Astrocyte of the spinal cord (primary cell): ENCODE measurements at places on chromosomes 4 and X.

DNA sequence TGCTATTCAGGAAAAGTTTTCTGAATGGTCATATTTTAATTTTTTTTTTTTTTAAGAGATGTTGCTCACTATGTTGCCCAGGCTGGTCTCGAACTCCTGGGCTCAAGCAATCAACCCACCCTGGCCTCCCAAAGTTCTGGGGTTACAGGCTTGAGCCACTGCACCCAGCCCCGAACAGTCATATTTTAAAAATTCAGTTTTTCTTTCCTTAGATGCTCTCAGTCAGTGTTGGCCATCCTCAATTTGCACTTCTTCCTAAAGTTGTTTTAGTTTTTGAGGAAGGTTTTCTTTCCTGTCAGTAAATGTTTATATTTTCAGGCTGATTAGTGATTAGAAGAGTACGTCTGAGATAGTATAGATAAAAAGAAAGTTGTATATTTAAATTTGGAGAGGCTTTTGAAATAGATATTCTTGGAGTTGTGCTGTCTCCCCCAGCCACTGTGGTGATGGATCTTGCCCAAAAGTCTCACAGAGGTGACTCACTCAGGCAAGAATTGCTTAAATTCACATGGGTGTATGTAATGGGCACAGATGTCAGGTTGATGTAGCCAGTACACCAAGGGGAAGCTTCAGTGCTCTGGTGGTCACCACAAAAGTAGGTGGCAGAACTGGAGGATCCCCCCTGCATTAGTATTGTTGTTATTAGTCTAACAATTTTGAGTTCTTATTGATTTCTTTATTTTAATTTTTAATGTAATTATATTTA is 72.2 kb upstream of the ELOVL6 start:
- peak; percentile 71 for DNase-seq

- peak; percentile 70 for DNase-seq
Observed at GRCh38 chr4:176549161-176549865, 229.5 kb downstream of the SPCS3 start.

- DNase-seq = no peak
Observed at GRCh38 chrX:118383120-118383519, 37.2 kb downstream of the WDR44 start.

DNA sequence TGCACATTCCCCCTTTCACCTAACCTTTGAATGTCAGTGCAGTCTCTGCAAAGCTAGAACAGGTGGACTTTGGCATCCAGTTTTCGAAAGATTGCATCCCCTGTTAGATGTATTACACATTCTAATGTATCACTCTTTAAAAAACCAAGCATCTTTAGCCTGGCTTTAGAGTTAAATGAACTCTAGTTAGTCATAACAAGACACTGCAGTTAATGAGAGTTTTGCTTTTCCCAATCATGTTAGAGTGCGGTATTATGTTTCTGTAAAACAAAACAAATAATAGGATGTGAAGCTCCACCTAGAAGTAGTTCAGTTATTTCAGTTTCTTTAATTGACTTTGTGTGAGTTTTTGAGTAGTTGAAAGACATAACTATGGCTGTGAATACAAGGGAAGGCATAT is 42.2 kb downstream of the PARM1 start:
- no peak for DNase-seq

- peak; percentile 79 for DNase-seq
Observed at GRCh38 chr4:158008551-158009218, 164.1 kb downstream of the GASK1B start.

- no peak for DNase-seq
Observed at GRCh38 chrX:2626750-2627149, 64.3 kb upstream of the CD99 start.

GRCh38 chrX:72621625-72622485 is 49.2 kb upstream of the HDAC8 start:
- peak; percentile 49 for DNase-seq

GRCh38 chr4:2487632-2488031 is 18.7 kb downstream of the RNF4 start:
- DNase-seq = no peak

DNA sequence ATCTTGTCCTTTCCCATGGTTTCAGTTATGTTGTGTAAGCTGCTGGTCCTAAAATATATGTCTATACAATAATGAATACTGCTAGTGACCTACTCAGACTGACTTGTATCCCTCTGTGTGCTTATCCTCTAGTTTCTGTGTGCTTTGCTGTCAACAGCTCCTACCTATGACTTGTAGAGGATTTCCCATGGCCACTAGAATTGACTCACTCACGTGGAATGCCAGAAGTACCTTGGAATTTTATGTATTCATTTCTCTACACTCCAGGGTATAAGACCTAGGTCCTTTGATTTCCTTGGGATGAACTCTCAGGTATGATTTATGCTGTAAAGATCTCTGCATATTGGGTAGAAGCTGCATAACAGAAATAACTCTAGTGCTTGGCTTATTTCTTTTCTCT is 279.9 kb upstream of the SLIT2 start:
- peak; percentile 26 for DNase-seq

DNA sequence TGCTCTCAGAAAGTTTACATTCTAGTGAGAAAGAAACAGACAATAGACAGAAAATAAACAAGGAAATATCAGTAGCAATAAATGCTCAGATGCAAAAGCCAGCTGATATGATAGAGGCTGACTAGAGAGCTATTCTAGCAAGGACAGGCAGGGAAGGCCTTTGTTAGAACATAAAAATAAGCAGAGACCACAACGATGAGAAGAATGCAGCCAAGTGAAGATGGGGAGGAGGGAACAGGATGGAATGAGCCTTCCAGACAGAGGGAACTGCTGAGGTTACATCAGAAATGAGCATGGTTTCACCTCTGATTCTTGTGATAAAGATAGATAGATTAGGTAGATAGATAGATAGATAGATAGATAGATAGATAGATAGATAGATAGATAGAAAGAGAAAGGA is 7.6 kb upstream of the SOWAHB start:
- DNase-seq = peak; percentile 65

- peak; percentile 46 for DNase-seq
Observed at GRCh38 chr4:82201805-82202641, 171.8 kb downstream of the HNRNPD start.

GRCh38 chr4:64465263-64465662 is 56.0 kb upstream of the TECRL start:
- no peak for DNase-seq

DNA sequence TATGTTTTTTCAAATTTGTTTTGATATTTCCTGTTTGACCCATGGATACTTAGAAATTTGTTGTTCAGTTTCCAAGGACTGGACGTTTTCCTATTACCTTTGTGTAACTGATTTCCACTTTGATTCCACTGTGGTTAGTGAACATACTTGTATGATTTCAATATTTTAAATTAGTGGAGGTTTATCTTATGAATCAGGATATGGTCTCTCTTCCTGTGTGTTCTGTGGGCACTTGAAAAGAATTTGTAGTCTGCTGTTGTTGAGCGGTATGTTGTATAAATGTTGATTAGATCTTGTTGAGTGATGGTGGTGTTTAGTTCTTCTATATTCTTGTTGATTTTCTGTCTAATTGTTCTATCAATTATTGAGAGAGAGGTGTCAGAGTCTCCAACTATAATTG is 21.2 kb upstream of the LAMTOR3 start:
- peak; percentile 4 for DNase-seq

- no peak for DNase-seq
Observed at GRCh38 chr4:80948141-80948540, 82.4 kb upstream of the BMP3 start.

DNA sequence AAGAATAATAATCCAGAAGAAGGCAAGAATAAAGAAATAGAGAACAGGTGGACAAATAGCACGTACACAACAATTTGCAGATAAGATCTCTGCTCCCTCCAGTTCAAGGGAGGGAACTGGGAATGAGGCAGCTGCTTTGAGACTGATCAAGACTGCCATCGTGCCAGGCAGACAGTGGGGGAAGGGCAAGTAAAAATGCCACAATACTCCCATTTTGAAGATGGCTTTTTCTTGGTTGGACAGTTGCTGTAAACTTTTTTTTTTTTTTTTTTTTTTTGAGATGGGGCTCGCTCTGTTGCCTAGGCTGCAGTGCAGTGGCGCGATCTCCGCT is 17.2 kb downstream of the USP11 start:
- DNase-seq = no peak

DNA sequence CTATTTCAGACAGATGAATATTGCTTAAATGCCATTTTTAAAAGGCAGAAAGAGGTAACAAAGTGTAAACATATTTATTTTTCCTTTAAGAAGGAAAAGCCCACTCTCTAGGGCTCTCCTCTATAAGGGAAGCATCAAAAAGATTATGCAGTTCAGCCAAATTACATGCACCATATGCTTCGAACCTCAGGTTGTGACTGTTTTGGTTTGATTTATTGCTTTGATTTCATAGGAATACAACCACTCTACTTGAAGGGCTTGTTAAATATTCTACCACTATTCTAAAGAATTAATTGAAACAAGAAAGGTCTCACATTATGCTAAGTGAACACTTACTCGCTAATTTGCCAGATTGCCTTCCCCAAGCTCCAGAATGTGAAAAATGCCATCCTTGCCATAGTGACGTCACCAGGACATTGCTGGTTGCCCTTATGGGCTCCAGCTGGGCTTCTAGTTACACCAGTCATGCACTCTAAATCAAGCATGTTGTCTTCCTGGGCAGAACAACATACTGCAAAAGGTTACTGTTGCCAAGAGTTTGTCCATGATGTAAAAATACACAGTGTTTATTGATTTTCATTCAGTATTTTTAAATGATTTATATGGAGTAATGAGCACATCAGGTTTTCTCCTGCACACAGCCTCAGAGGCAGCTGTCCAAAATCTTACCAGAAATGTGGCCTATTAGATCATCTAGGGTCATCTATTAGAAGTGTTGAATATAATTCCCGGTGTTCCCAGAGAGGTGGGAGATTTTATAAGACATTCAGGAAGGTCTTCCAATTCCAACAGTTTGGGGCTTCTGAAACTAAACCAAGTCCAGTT is 164.4 kb upstream of the RAPGEF2 start:
- DNase-seq = peak; percentile 68

DNA sequence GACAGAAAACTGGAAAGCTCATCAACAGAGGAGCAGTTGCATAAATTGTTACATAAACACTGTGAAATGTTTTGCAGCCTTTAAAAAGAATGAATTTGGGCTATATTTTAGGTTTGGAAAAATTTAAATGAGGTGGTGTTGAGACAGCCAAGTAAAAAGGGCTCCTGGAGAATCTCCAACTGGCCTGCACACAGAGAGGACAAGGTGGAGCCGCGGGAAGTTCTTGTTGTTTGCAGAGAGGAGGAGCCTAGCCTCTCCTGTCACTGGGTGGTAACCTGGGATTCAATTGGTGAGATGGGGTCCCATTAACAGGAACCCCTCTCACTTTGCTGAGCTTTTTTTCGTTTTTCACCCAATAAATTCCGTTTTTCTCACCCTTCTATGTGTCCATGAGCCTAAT is 13.4 kb downstream of the GIMD1 start:
- no peak for DNase-seq

- peak; percentile 66 for DNase-seq
Observed at GRCh38 chrX:20547611-20548051, 280.9 kb upstream of the RPS6KA3 start.

- DNase-seq = peak; percentile 23
Observed at GRCh38 chrX:38304010-38304409, 23.3 kb downstream of the RPGR start.

DNA sequence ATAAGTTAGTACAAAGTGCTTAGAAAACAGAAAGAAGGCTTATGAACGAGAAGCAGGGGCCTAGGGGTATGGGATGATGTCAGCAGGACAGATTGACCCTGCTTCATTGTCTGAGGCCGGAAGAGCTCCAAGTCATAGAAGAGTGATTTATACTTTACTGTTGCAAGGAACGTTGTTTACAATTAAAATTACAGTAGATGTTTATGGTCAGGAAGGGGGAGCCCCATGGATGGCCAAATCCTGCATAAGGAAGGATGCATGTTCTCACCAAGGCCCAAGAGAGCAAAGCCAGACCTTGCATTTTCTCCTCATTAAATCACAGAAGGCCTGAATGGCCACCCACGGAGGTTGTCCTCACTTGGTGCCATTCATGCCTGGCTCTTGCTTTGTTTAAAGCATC is 115.3 kb downstream of the LDB2 start:
- DNase-seq = peak; percentile 44

DNA sequence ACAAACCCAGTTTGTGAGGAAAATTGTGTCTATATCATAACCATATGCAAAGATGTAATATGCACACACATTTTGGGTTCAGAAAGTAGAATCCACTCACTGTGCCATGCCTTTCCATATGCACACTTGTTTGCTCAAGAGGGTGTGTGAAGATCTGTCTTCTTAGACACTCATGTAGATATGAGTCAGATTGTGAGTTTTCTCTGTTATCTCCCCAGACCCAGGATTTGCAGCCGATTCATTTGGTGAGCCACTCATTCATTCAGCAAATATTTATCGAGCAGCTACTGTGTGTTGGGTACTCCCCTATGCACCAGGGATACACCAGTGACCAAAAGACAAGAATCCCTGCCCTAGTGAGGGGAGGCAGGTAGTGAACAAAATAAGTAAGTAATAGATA is 81.5 kb downstream of the CLCN5 start:
- no peak for DNase-seq

DNA sequence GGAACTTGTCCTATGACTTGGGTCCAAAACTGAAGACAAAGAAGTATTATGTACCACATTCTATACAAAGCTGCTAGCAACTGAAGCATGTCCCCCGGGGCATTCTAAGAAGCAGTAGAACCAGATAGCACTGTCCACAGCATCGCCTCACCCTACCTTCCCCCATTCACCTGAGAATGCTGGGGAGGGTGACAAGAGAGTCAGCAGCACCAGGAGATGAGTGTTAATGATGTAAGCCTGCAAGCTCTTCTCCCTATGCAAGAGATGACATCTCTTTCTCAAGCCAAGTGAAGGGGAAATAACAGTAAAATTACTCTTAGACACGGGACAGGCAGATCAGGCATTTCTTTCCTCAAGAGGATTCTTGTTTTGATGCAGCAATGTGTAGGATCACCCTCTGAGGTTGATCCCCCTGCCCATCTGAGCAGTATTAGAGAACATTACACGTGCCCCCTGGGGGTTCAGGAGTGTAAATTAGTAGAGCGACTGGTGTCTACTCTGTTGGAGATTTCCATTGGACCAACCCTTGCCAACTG is 13.9 kb upstream of the TLR1 start:
- no peak for DNase-seq

DNA sequence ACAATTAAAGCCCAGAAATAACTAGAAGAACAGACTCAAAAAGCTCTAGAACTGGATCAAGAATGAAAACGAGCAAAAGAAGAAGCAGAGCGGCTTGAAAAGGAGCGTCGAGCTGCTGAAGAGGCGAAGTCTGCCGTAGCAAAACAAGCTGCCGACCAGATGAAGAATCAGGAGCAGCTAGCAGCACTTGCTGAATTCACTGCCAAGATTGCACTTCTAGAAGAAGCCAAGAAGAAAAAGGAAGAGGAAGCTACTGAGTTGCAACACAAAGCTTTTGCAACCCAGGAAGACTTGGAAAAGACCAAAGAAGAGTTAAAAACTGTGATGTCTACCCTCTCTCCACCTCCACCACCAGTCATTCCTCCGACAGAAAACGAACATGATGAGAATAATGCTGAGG is 56.1 kb upstream of the PPP4R3C start:
- no peak for DNase-seq

- peak; percentile 7 for DNase-seq
Observed at GRCh38 chrX:45709381-45709780, 508.7 kb upstream of the DIPK2B start.
